ENCODE measurements at places on chromosomes 1 and 21. TPM values are rescaled to one million over a fixed set of nuclear protein-coding genes. Genes with fewer than 3 reads are reported as not detected.

- DNase-seq: no peak
Observed at GRCh38 chr1:106875622-106876021, 180.9 kb upstream of the PRMT6 start.

DNA sequence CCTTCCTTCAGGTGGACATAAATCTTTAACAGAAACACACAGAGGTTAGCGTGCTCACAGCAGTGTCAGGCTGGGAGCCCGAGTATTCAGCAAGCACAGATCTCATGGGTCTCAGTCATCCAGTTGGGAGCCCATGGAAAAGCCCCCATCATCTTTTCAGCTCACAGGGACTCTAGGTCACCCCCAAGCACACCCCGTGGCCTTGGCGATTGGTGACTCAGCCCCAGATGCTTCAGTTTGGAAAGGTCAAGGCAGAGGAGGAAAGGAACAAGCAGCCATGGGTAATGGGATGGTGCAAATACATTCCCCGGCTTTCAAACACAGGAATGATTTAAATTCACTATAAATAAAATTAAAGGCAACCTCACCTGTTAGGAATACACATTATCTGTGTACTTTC lies 88.9 kb downstream of the PGBD5 start:
- no peak for DNase-seq

- DNase-seq: no peak
Observed at GRCh38 chr1:228332797-228333738, 73.6 kb downstream of the TRIM11 start.

GRCh38 chr1:33683913-33684312 lies 180.0 kb upstream of the HMGB4 start:
- DNase-seq: no peak

- no peak for DNase-seq
Observed at GRCh38 chr1:19272064-19272463, 16.5 kb downstream of the AKR7A3 start.

DNA sequence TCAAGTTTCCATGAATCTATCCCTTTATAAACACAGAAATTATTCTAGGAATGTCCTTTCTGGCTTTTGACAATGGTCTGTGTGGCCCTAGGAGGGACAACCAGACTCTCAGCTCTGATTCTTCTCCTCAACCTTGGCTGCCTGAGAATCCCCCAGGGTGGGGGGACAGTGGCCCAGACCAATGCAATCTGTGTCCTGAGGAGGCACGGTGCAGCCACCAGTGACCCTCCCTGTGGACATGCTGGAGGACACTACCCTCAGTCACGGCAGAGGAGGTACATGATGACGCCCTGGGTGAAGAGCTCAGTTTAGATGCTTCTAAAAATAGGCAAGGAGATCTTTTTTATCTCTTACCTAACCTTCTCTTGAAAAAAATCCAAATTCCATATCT lies 91.7 kb downstream of the PGBD5 start:
- DNase-seq: no peak

DNA sequence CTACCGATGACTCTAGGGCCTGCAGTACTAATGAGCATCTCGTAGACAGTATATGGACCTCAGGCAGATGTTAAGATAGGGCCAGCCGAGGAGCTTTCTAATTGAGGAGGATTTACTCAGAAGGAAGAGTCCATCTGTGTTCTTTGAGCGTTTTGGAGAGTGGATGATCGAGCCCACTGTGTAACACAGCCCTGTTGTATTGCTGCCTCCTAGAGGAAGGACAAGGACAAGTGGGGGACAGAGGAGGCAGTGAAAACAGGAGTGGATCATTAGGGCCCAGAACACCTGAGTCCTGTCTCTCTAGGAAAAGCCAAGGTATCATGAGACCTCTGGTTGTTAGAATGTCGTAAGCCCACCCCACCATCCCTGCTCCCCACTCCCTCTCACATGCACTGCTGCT lies 62.9 kb downstream of the TBX19 start:
- DNase-seq: no peak

DNA sequence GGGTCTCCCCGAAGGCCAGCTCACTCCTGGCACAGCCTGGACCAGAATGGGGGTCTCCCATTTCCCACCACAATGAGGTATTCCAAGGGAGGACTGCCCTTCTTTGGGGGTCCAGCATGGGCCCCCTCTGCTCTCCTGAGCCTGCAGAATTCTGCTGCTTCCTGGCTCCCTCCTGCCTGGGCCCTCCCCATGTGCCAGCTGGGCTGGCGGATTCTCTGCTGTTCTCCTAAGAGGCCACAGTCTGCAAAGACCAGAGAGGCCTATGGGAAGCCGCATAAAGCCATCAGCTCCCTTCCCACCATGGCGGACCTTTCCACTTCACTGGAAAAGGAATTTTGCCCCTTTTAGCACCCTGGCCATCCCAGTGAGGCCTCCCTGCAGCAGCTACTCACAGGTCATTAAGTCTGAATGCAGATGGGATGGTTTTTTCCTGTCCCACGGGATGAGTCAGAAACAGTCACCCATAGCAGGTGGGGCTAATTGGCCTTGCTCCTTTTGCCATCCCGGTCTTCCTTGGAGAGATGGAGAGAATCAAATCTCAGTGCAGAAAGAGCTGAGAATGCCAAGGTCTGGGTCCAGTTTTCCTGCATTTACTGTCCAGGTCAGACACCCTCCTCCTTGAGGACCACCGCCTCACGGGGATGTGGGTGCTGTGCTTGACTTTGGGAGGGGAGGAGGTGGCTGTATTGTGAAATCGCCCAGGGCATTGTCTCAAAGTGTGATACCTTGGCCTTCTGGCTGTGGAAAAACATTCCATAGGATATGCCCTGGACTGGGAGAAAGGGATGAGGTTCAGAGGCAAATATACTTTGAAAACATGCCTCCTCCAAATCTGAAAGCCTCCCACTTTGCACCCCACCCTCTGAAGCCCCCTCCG lies 23.2 kb downstream of the MYBPH start:
- no peak for DNase-seq

- peak; percentile 59 for DNase-seq
Observed at GRCh38 chr1:34924759-34925555, 4.5 kb downstream of the DLGAP3 start.

DNA sequence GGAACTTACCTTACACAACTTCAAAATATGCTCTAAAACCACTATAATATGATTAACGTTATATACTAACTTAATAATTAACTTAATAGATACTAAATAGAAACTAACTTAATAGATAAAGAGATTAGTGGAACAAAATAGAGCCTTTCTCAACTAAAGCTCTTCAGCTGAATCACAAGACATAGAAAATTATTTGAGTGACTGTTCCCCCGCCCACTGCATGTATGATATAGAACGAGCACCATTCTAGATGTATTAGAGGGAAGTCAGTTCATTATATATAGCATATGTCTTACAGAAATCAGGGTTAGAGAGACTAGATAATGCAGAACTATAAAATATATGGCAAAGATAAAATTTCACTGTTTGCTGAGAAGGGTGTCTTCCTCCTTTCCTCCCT lies 16.3 kb downstream of the LYPLAL1 start:
- no peak for DNase-seq

GBP7 gene
- not detected for total RNA-seq

KRTAP12-2 gene
- not detected for total RNA-seq
